Renal cortical epithelial cell (primary cell): ENCODE measurements at places on chromosomes 5 and 9. TPM values are rescaled to one million over a fixed set of nuclear protein-coding genes. Genes with fewer than 3 reads are reported as not detected.

NUTM2G gene
- not detected in 2 replicates for total RNA-seq

FBXW5 gene
- total RNA-seq: 195 and 249 TPM in 2 replicates

FBP2 gene
- not detected in 2 replicates for total RNA-seq

NTRK2 gene
- total RNA-seq: 0.35 and 9.8 TPM in 2 replicates

PCDHGB2 gene
- total RNA-seq: 0.35 and 2.7 TPM in 2 replicates

OTULINL gene
- total RNA-seq: 0.94 and 1.0 TPM in 2 replicates

MYORG gene
- 4.0 and 12.3 TPM in 2 replicates for total RNA-seq

SLC6A3 gene
- total RNA-seq: not detected in 2 replicates

PLPP6 gene
- 9.9 and 12.5 TPM in 2 replicates for total RNA-seq

AQP7 gene
- 0.25 TPM in 1 of 2 replicates, not detected in the other for total RNA-seq

PHF24 gene
- total RNA-seq: under 0.01 TPM in 1 of 2 replicates, not detected in the other

FRMPD1 gene
- total RNA-seq: 0.10 TPM in 1 of 2 replicates, not detected in the other

TTF1 gene
- 13.5 and 18.4 TPM in 2 replicates for total RNA-seq

TAS2R1 gene
- not detected in 2 replicates for total RNA-seq

TMEM215 gene
- total RNA-seq: not detected in 2 replicates

TTC39B gene
- total RNA-seq: 7.1 and 17.1 TPM in 2 replicates

PCDHGA8 gene
- 0.69 and 1.6 TPM in 2 replicates for total RNA-seq

SEMA6A gene
- 1.0 and 6.9 TPM in 2 replicates for total RNA-seq

ARHGEF39 gene
- 0.25 and 9.9 TPM in 2 replicates for total RNA-seq

GPR21 gene
- 0.50 TPM in 1 of 2 replicates, not detected in the other for total RNA-seq

PGM5 gene
- total RNA-seq: 0.55 and 1.0 TPM in 2 replicates

MED7 gene
- 20.8 and 22.2 TPM in 2 replicates for total RNA-seq

PCDHA1 gene
- total RNA-seq: 0.10 and 0.35 TPM in 2 replicates

RAB24 gene
- 13.5 and 23.0 TPM in 2 replicates for total RNA-seq

CDK9 gene
- total RNA-seq: 43.6 and 69.1 TPM in 2 replicates

PCDHA6 gene
- total RNA-seq: 1.0 and 7.2 TPM in 2 replicates

ADAMTS6 gene
- total RNA-seq: 2.7 and 41.8 TPM in 2 replicates

RMRP gene
- total RNA-seq: 5,792 and 14,792 TPM in 2 replicates

SHC3 gene
- total RNA-seq: 1.1 and 2.1 TPM in 2 replicates

NRARP gene
- 0.55 and 1.0 TPM in 2 replicates for total RNA-seq

OR2Y1 gene
- total RNA-seq: not detected in 2 replicates

PCDHGC5 gene
- 0.17 and 0.80 TPM in 2 replicates for total RNA-seq

DNLZ gene
- total RNA-seq: 12.5 and 17.4 TPM in 2 replicates

DNM1 gene
- total RNA-seq: 9.2 and 33.5 TPM in 2 replicates

SSBP2 gene
- 2.8 and 14.4 TPM in 2 replicates for total RNA-seq

RLN2 gene
- total RNA-seq: 0.52 and 1.1 TPM in 2 replicates

CLINT1 gene
- 82.1 and 176 TPM in 2 replicates for total RNA-seq

SNX18 gene
- 11.6 and 16.7 TPM in 2 replicates for total RNA-seq

GGTA1 gene
- total RNA-seq: not detected in 2 replicates

GTF3C4 gene
- 15.5 and 22.8 TPM in 2 replicates for total RNA-seq

HAVCR1 gene
- 289 and 397 TPM in 2 replicates for total RNA-seq

MAMDC4 gene
- 0.87 and 6.8 TPM in 2 replicates for total RNA-seq

BAAT gene
- total RNA-seq: 0.94 and 1.6 TPM in 2 replicates

CEP78 gene
- total RNA-seq: 11.0 and 16.7 TPM in 2 replicates

RPL12 gene
- total RNA-seq: 1,410 and 1,691 TPM in 2 replicates

ZNF618 gene
- 3.5 and 30.6 TPM in 2 replicates for total RNA-seq

CARTPT gene
- not detected in 2 replicates for total RNA-seq

CA9 gene
- 6.8 and 6.9 TPM in 2 replicates for total RNA-seq

CDC20B gene
- total RNA-seq: 0.52 TPM in 1 of 2 replicates, not detected in the other

FOXD4L3 gene
- not detected in 2 replicates for total RNA-seq

GCNT1 gene
- total RNA-seq: 25.0 and 130 TPM in 2 replicates

ABO gene
- total RNA-seq: 0.17 and 4.5 TPM in 2 replicates
